Stimulated activated CD8-positive, alpha-beta memory T cell treated with anti-CD3 and anti-CD28 coated beads, Interleukin-7, amount 100 ng/mL, for 48 hours (primary cell): ENCODE measurements at places on chromosomes 5 and 9.

GRCh38 chr5:39426051-39426745 is 1.4 kb upstream of the DAB2 start:
- no peak for DNase-seq

GRCh38 chr9:70468291-70468690 is 53.8 kb upstream of the KLF9 start:
- no peak for DNase-seq

GRCh38 chr9:86519066-86519615 is 164.9 kb upstream of the TUT7 start:
- DNase-seq = no peak

- DNase-seq = no peak
Measured at GRCh38 chr5:123810253-123810652, 298.3 kb downstream of the CSNK1G3 start.

DNA sequence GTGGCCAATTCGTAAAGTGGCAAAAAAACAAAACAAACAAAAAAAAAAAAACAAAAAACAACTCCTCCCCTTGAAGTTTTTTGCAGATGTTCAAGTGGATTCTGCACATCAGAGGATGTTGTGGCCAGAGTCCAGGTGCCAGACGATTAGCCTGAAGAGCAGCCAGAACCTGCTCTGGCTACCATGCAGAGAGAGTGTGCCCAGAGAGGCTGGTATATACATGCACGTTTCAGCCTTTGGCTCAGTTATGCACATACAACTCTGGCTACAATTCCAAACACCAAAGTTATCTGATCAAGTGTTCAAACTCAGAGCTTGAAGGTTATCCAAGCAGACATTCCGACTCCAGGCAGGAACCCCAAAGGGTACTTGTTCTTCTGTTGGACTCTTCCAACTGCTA is 34.7 kb downstream of the GGTA1 start:
- DNase-seq = no peak

- DNase-seq = no peak
Measured at GRCh38 chr5:107951309-107951708, 280.6 kb upstream of the EFNA5 start.

- no peak for DNase-seq
Measured at GRCh38 chr5:31995714-31996113, 178.4 kb downstream of the GOLPH3 start.

GRCh38 chr9:137078701-137079400 is 1.5 kb downstream of the UAP1L1 start:
- DNase-seq = no peak

GRCh38 chr5:79923431-79923830 is 67.6 kb downstream of the MTX3 start:
- DNase-seq = no peak

DNA sequence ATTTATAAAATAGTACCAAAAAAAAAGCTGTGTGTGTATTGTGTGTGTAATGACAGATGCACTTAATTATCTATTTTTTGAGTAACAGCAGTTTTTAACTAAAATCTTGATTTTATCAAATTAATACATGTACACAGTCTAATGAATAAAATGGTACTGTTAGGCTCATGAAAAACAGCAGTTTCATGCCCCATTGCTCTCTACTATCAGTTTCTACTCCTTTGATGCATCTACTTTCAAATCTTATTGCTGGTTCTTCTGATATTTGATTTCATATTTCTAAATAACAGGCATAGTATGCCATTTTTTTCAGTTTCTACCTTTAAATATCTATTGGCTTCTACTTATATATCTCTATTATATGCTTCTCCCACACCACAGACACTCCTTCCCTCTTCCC is 117.4 kb downstream of the CCDC171 start:
- no peak for DNase-seq

DNA sequence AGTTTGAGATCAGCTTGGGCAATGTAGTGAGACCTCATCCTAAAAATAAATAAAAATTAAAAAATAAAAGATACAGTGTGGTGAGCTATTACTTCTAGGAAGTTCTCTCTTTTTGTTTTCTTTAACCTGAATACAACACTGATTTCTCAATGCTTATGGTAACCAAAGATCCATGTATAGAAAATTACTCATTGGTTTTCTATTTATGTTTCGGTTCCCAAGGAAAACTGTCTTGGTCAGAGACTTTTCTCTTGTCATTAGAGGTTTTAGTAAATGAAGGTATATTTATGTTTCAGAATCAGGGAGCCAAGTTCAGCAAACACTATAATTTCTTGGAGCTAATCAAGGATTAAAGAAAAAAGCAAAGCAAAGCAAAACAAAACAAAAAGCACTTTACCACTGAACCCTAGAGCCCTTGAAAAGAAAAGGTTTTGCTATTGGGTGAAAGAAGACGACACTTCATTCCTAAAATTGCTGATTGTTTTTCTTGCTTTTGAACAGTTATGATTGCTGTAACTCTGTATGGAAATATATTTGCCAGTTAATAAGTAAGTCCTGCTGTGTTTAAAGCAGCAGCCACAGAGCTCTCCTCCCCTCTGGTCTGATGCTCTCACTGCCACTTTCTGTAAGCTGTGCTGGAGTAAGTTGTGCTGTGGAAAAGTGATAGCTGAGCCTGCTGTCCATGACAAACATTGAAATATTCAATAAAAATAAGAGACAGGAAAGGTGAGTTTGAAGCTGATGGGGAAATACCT is 298.2 kb downstream of the CD180 start:
- no peak for DNase-seq

GRCh38 chr9:136363106-136363948 is at the start of gene DNLZ:
Gene DNLZ (minus strand): TSS chr9:136363744. CDS start chr9:136363714, 30 bp downstream.
- peak; percentile 93 for DNase-seq

- no peak for DNase-seq
Measured at GRCh38 chr9:515665-516064, 301.0 kb downstream of the DOCK8 start.

GRCh38 chr9:26949637-26950069 is 2.6 kb upstream of the PLAA start:
- DNase-seq = no peak

DNA sequence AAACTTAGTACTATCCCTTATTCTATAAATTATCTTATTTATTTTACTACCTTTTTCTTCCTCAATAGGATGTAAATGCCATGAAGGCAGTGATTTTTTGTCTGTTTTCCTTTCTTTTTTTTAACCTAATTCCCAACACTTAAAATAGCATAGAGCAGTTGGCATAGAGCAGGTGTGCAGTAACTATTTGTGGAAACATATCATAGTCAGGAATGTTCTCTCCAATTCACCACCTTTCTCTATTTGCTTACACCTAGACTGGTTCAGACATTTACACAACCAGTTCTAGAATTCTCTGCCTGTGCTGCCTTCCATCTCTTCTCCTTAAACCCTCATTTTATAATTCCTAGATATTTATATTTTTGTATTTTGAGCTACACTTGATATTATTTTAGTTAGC is 49.6 kb downstream of the IL31RA start:
- DNase-seq = no peak

DNA sequence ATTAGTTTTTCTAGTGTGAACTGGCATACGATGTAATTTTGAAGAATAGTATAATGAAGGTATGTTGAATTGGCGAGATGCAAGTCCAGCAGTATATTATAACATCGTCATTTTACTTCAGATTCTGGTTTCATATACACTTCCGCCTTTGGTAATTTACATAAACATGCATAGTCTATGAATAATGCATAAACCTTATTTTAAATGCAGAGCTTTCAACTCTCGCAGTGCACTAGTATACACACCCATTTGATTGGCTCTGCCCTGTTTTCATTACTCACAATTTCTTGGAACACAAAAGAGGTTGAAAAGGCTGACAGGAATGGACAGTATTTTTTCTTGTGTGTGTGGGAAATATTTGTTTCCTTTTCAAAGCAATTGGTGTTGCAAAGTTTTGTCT is 128.9 kb upstream of the CCNH start:
- no peak for DNase-seq

- DNase-seq = no peak
Measured at GRCh38 chr9:133632806-133633680, 3.1 kb upstream of the DBH start.

DNA sequence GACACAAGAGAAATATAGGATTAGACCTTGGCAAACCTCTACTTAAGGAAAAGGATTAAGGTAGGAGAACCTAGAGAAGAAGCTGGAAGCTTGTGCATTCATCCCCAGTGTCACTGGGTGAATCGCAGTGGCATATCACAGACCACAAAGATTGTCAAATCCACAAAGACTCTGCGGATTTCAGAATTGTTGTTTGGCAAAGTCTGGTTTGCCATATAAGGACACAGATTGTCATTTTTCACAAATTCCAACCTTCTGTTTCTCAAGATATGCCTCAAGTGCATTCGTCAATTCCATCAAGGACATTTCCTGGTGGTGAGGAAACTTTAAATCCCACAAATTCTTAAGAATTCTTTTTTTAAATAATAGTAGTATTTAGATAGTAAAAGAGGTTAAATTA is 395.1 kb upstream of the PAPPA start:
- DNase-seq = no peak

GRCh38 chr9:3477236-3477834 is 48.5 kb downstream of the RFX3 start:
- no peak for DNase-seq

GRCh38 chr5:148035676-148036075 is 28.1 kb upstream of the SPINK5 start:
- no peak for DNase-seq

DNA sequence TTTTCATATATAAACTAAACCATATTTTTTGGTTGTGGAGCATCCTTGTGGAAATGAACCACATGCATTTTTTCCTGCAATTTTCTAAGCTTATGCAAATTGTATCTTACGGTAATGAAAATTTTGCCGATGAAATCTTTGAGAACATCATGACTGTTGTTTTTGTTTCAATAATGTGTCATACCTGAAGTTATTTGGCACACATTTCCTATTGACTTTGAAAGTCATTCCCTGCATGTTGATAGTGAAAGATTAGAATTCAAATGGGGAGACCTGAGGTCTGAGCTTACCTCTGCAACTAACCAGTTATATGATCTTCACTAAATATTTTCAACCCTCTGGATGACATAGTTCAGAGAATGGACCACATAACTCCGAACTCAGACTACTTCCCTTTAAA is 88.5 kb downstream of the PRR16 start:
- DNase-seq = no peak

- no peak for DNase-seq
Measured at GRCh38 chr5:156942064-156942463, 21.0 kb downstream of the TIMD4 start.
